ENCODE measurements at places on chromosomes 3 and 15.

- DNase-seq: no peak
Observed at GRCh38 chr15:100333236-100333635, 8.5 kb downstream of the ADAMTS17 start.

GRCh38 chr15:39575180-39575579 lies 5.7 kb upstream of the THBS1 start:
- DNase-seq: no peak

DNA sequence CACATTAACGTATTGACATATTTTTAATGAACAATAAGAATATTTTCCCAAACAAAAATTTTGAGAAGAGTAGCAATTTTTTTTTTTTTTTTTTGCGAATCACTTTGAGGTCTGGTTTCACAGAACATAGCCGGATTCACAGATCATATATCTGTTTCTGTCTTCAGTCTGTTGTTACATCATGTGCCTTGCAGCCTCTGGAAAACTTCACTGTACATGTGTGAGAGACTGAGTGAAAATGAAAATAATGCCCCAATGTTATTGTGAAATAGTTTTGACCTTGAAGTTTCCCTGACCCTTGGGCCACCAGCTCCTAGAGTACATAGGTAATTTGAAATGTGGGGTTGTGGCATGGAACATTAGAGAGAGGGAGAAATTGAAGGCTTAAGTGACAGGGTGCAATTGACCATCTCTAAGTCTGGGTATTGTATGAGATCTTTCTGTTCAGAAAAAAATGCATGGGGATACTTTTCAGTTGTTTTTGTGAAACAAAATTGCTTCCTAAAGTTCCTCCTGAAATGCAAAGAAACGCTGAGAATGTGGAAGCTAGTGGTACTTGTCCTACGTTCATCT lies 14.0 kb downstream of the ITPR1 start:
- no peak for DNase-seq

GRCh38 chr3:130915567-130916292 lies 21.8 kb downstream of the ATP2C1 start:
- no peak for DNase-seq

DNA sequence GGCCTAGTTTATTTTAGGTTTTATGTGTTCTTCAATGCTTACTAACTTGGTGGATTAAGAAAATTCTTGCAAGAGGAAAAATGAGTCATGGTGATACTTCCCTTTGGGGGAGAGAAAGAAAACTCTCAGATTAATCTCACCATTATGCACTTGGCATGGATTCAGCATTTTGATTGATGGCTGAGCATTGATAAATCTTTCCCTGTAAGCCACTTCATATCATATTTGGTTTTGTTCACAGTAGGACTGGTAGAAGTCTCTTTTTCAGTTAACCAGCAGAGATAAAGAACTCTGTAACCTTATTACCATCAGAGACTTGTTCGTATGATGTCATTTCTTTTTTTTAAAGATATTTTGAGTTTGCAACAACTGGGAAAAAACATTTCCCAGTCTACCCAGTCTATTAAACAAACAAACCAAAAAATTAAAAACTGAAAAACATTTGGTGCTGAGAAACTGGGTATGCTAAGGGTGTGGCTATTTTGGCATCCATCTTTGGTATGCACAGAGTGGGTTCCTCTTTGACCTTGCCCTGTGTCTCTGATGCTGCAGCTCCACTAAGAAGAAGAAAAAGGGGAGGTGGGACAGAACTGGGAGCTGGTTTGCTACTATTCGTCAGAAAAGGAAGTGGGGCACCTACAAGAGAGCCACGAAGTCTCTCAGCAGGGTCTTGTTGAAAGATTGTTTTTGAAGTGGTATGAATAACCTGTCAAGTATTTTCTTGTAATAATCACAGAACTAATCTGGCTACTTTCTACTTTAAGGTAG lies 17.2 kb downstream of the TMOD3 start:
- no peak for DNase-seq

- DNase-seq: no peak
Observed at GRCh38 chr3:169448501-169448900, 215.0 kb downstream of the MECOM start.

DNA sequence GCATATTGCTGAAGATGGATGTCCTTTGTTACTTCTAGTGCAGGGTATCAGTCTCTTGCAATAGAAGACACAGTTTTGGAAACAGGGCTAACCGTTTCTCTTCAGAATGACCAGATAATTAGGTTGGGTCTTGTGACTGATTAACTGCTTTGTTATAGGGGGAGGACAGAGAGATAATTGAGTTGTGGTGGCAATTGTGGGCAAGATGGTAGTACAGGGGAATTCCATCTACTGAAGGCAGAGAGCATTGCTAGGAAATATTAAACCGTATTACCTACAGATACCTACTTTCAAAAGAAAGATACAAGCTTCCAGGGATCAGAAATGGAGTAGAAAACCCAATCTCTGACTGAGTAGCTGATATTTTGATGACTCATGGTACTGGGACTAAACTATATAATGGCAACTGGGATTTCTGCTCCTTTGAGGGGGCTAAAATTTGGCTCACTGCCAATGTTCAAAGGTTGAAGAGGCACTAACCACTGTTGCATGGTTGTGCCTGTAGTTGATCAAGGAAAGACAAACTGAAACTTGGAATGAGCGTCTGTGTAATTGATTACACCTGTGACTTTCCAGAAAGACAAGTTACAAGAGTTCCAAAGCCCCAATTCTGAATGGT lies 4.2 kb downstream of the PRR23B start:
- DNase-seq: no peak

DNA sequence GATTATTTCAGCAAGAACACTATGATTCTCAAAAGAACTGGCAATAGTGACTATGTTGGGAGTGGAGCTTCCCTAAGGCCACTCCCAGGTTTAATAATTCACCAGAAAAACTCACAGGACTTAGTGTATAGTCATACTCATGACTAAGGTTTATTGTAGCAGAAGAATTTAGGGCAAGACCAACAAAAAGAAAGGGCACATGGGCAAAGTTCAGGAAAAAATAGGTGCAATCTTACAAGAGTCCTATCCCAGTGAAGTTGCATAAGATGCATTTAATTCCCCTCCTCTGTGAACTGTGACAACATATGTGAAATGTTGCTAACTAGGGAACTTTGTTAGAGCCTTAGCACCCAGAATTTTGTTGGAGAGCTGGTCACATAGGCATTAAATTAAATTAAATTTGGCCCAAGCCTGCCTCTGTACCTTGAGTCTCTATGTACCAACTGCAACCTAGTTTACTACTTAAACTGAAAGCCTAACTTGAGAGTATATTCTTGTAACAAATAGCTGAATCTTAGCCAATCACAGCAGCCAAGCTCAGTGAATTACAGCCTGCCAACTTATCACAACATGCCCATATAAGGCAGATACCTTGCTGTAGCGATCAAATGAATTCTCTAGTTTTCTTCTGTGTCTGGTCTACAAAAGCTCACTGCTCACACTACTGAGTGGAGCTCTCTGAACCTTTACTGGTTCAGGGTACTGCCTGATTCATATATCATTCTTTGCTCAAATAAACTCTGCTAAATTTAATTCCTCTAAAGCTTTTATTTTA lies 386.2 kb upstream of the ARHGEF26 start:
- peak; percentile 70 for DNase-seq

DNA sequence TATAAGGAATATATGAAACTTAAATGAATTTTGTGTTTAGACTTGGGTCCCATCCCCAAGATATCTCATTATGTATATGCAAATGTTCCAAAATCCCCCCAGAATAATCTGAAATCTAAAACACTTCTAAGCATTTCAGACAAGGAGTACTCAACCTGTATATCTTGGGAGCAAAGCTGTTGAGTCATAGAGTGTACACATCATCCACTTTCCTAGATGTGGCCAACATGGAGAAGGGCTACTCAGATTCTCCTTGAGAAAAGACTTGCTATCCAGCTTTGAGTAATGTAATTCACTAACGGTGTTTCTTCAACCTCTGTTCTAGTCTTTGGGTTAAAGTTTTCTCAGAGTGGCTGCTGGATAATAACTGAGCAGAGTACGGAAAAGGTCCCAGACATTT lies 215.5 kb upstream of the POU1F1 start:
- DNase-seq: no peak

DNA sequence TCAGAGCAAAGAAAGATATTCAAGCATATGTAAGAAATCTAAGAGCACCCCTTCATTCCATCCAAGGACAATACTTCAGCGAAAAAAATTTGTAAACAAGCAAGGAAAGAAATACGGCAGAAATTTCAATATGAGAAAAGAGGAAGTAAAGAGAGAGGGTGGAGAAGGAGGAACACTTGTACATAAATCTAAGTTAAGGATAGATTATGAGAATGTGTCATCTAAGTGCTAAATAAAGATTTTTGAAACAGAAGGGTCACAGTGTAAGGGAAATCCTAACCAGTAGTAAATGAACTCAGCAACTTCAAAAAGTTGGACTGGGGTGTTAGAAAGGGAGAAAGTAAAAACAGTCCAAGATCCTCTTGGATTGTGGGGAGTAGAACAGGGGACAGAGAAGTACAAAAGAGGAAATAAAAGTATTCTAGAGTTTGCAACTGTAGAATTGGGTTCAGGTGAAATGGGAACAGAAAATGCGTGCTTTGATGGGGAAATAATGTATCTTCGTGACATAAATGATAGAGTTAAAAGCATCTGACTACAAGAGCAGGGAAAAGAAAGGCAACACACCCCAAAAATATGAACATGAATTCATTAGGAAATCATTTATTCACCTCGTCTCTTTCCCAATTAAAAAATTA lies 68.5 kb upstream of the ATP13A5 start:
- DNase-seq: no peak

DNA sequence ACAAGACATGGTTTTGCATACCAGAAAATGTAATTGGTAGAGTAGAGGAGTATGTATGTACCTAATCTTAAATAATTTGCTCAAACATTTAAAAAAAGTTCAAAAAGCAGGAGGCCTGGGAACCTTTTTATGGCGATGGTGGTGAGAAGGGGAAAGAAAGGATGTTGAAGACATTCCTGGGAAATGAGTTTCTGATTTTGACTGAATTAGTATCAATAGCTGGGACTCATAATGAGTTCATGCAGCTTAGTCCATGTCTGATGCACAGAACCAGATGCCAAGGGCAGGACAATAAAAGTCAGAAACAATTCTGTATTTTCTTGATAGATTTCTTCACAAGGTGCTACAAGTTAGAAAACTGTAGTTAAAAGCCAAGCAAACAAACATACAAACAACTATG lies 395.3 kb downstream of the GAP43 start:
- no peak for DNase-seq

DNA sequence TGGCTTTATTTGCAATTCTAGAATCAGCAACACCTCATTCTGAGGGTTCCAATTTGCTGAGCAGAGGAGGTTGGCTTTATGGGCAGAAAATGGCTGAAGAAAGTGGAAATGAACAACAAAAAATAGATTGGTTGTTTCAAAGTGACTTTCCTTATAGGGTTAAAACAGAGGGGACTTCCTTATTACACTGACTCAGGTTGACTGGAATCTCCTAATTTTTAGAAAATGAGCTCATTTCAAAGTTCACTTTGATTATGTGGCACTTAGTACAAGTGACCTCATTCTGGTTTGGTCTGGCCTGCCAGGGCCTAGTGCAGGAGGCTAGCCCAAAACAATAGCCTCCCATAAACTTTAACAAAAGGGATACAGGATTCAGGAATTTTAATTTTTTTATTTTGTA lies 41.4 kb downstream of the NFKBIZ start:
- DNase-seq: peak; percentile 16

- DNase-seq: no peak
Observed at GRCh38 chr3:192890347-192891335, 27.0 kb downstream of the MB21D2 start.

- DNase-seq: peak; percentile 71
Observed at GRCh38 chr3:139353920-139354556, 10.2 kb downstream of the MRPS22 start.

GRCh38 chr3:4828279-4829030 lies 150.8 kb upstream of the BHLHE40 start:
- DNase-seq: no peak

- no peak for DNase-seq
Observed at GRCh38 chr15:62122249-62122648, 42.8 kb downstream of the C2CD4B start.

GRCh38 chr15:74787251-74788041 lies 5.6 kb downstream of the CSK start:
- DNase-seq: peak; percentile 58

DNA sequence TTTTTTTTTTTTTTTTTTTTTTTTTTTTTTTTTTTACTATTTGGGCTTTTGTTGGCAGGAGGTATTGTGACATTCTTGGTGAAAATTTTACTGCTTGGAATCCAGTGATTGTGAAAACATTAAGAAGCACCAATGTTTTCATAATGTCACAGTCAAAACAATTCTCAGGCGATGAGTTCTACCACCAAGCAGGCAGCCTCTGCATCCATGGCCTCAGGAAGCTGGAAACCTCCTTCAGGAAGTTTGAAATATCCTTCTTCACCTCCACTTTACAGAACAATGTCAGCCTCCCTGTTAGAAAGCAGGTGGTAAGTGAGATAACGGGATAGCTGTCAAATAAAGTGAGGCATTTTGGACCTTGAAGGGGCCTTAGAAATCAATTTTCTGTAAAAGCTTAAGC lies 98.3 kb downstream of the MEX3B start:
- DNase-seq: no peak

- DNase-seq: no peak
Observed at GRCh38 chr3:112857526-112857925, 10.9 kb upstream of the CD200R1L start.

GRCh38 chr3:150362515-150363302 lies 45.4 kb upstream of the TSC22D2 start:
- no peak for DNase-seq

- no peak for DNase-seq
Observed at GRCh38 chr3:18308096-18308650, 117.0 kb downstream of the SATB1 start.

DNA sequence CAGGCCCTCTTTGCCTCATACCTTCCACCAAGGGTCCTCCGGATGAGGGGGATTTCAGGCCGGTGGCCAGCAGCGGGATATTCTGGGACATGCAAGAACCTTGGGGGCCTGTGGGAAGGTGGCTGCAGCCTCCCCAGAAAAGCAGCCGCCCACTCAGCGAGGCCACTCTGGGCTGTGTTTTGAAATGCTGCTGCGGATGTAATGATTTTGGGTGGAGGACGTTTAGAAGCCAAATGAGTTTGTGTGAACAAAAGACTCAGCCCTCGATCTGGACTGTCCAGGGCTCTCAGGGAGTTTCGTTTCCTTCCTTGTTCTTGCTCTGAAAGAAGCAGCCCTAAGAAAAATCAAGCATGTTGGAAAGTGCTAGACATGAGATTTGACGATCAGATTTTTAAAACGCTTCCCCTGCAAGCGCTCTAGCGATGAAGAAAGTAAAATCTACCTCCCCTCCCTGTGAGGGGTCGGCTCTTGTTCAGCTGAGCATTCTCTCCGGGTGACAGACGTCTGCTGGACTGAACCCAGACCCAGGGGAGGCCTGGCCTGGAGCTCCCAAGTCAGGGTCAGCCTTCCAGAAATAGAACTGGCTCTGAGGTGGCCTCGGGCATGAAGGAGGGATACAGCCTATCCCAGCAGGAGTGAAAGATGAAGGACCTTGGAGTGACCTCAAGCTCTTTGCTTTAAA lies 12.9 kb downstream of the HEG1 start:
- DNase-seq: no peak

- DNase-seq: no peak
Observed at GRCh38 chr15:34594361-34594760, 10.9 kb upstream of the GOLGA8B start.
